GF-D8 (cell line): ENCODE measurements at places on chromosomes 2 and 18.

GRCh38 chr2:236604575-236605344 is 35.1 kb downstream of the ACKR3 start:
- DNase-seq, result no peak

- no peak for DNase-seq
Observed at GRCh38 chr18:12283666-12284065, 24.4 kb upstream of the TUBB6 start.

DNA sequence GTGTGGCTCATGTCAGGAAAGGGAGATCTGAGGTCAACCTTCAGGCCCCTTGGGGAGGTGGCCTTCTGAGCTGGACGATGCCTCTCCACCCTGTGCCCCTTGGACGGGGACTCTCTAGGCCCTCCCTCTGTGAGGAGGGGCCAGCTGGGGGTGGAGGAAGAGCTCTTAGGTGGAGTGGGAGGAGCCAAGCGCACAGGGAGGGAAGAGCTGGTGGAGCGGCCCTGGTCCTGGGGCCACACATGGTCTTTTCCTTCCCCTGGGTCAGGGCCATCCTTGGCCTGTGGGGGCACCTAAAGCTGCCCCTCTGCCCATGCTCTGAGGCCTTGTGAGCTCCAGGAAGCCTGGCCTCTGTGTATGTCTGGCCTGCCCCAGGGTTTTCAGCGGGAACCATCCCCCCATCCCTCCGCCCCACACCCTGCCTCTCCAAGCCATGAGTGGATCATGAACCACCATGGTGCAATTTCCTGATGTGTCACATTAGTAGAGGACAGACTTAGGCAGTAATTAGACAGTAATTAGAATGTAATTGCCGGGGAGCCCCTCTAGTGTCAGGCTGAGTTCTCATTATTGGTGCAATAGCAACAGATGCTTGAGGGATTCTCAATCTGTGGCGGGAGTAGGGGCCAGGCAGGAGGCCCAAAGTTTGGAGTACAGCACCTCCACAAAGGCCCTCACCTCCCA is 63.0 kb downstream of the GLI2 start:
- DNase-seq, result no peak

DNA sequence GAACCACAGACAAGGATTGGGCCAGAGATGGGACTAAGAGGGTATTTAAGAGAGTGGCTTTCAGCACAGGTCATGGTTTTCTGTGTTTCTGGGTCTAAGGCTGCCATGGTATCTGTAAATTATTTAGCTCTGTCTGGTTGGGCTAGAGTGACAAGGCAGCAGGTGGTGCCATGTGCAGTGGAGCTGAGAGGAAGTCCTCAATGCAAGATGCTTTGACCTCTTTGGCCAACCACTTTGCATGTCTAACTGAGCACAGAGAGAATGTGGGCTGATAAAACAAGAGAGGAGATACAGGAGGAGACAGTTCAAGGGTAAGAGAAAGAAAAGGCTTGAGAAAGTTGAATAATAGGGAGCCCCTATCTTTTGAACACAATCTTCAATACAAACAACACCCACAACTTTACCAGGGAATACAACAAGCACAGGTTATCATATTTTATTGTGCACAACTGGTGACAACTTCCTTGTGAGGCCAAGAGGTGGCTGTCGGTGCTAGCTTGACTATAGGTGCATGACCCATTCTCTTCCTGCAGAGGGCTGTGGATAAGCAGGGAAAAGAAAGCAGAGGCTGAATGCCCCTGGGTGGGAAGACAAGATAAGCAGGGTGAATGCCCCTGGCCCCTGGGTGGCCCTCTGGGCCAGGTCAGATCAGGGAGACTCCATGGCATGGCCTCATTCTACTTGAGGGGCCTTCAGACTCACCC is 12.3 kb downstream of the FLACC1 start:
- no peak for DNase-seq

DNA sequence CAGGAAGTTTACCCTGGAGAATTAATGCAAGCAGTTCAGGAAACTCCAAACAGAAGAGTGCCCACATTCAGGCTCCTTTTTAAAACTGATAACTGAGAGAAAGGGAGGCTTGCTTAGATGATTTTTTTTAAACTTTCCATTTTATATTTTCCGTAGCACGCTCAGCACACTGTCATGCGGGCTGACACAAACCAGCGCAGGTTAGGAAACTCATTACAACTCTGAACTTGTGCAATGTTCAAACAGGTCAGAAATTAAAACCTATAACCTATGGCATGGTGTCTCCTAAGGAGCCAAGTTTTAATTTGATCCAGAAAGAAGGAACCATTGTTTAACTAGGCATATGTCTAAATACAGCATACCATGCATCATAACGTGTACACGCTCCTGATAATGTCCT is 117.7 kb upstream of the SMIM21 start:
- DNase-seq, result no peak

DNA sequence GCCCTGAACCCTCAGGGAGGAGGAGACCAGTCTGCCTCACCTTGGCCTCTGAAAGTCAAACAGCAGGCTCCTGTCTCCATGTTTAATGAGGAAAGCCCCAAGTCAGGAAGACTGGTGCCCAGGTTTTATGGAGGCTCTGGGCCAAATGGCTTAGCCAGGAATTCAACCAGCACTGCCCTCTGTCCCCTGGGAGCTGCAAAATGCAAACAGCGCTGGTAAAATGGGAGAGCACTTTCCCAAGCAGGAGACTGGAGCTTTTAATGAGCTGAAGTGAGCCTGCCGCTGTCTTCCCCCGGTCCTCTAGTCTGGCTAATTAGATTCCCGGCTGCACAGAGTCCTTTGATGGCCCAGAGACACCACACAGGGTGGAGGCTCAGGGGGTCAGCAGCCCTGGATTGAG is 276.0 kb upstream of the TRIB2 start:
- DNase-seq, result no peak
